ENCODE measurements at places on chromosomes 16 and 17.

DNA sequence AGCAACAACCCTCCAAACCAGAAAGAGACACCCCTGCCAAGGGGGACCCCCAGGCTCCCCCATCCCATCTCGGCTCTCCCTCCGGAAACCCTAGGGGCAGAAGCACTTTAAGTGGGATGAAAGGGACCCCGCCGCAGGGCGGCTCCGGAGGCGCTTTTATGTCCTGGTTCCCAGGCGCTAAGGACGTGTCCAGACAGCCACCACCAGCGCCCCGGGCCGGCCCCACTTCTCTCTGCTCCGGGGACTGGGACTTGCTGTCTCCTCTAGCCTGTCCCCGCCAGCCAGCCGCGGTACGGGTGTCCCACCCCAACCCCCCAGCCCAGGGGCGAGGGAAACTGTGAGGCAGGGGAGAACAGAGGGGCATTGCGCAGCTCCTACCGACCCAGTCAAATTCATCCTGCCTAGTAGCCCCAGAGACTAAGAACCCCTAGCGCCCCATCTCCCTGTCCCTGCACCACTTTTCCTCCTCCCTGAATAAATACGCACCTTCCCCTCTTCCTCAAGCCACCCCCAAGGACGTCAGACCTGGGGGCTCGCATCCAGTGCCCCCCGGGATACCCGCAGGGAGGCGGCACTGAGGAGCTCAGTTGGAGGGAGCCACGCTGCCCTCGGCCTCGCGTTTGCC is 4.1 kb downstream of the SP6 start:
- DNase-seq: no peak

DNA sequence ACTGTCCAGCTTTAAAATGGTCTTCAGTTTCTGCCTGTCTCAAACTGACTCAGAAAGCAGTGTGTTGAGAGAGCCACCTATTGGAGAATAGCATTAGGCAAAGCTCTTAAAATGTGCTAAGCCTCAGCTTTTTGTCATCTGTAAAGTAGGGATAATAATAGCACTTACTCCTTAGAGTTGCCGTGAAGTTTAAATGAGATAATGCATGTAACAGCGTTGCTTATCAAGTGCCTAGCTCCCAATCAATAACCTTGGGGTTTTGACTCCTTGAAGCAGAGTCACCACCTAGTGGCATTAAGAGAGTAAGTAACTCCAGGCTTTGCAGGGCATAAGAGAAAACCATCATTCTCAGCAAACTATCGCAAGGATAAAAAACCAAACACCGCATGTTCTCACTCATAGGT is 163.3 kb downstream of the HS3ST2 start:
- no peak for DNase-seq

DNA sequence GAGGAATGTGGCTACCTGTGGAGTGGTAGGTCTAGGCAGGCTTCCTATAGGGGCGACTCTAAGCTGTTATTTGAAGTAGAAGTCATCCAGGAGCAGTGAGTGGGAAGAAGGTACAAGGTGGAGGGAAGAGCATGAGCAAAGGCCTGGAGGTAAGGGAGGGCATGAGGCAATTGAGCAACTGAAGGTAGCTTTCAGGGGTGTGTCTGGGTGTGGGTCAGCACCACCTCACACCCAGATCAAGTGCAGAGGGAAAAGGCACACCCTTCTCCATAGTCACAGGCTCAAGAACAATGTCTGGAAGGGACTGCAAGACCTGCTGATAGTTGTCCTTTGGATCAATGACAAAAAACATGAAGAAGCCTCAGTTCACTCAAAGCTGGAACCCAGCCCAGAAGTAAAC is 46.5 kb upstream of the IRX6 start:
- DNase-seq: no peak

- no peak for DNase-seq
Measured at GRCh38 chr17:17683710-17684365, 2.6 kb downstream of the RAI1 start.

DNA sequence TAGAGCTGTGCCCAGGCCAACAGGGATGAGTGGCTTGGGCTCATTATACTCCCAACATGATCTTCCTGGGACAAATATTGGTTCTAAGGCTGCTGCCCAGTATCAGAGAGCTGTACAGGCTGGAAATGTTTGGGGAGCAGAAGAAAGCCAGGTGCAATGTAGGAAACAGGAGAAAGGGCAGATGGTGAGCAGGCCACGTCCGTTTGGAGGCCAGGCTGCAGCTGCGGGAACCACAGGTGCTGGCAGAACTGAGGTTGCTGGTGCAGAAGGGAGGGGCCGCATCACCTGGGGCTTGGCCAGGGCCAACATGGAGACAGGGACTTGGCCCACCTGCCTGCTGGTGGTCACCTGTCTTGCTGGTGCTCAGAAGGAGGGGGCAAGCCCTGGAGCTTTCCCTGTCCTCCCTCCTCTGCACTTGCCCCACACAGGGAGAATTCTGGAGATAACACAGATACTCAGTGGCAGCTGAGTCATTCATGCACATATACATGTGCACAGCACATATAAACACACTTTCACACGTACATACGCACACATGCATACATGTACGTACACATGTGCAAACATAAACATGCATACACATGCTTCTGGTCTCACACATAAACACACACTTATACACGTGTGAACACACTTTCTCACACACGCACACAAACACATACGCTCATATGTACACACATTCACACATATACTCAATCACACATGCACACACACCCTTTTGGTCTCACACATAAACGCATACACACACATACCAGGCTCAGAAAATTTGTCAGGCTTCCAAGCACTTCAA is 67.7 kb downstream of the WSCD1 start:
- no peak for DNase-seq

DNA sequence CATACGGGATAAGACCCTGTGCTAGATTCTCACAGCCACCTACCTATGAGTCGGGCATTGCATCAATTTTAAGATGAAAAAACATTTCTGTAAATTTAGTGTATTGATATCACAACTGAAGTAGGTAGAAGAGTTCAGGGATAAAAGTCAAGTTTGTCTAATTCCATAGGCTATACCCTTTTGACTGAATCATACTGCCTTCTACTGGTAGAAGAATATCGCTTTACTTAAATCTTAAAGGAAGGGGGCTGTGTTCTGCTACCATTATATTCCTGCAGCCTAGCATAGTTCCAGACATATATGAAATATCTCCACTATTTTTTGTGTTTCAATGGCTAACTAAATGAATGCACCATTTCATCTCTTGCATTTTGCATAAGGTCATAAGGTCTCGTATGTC is 1128.6 kb downstream of the CDH8 start:
- no peak for DNase-seq

DNA sequence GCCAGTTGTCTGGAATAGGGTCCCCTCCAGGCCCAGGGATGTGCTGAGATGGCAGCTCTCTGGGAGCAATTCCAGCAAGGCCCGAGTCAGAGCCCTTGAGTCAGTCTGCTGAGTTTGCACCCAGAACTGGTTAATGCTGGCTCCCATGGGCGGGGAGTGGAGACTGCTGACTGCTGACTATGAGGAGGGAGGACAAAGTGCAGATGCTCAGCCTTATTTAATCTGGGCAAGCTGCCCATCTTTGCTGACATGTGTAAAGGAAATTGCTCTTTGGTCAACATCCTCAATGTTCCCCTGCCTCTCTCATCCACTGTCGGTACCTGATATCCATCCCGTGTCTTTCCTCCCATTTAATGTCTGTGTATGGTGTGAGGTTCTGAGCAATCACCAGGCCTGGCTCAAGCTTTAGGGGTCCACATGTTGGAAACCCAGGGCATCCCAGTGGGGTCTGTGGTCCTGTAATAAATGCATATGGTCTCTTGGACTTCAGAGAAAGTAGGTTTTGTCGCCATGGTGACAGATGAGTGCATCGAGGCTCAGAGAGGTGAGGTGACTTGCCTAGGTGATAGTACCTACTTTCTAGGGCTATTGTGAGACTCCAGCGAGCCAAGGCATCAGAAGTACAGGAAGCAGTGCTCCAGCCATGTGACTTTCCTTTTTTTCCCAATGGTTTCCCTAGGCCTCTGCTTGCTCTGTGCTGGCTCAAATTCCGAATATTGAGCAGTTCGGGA is 20.0 kb upstream of the RNF135 start:
- no peak for DNase-seq

- no peak for DNase-seq
Measured at GRCh38 chr17:1038459-1039122, 41.7 kb downstream of the TIMM22 start.

DNA sequence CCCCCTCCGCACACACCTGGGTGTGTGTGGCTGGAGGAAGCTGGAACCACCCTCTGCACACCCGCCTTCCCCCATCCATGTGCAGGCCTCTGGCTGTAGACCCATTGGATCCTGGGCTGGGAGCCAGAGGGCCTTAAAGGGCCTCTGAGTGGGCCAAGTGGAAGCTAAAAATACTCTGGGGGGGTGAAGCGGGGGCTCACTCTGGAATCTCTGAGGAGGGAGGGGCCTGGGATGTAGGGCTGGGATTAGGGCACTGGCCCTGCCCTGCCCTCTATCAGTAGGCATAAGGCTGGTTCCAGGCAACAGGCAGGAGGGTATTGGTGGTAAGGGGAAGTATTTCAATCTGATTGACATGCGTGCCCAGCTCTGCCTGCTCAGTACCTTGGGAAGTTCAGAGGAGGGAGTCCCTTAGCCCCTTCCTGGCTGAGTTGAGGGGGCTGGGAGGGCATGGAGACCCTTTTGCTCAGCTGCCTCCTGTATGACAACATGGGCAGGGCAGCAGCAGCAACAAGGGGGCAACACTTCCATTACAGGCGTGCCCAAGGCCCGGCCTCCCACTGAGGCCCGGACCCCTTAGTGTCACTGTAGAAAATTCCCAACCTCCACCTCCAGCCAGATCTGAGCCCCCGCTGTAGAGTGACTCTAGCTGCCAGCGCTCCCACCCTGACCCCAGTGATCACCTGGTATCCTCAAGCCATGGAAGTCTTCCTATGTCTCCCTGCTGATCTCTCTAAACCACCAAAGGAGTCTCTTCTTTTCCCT is 5.2 kb downstream of the ITGA3 start:
- no peak for DNase-seq

- no peak for DNase-seq
Measured at GRCh38 chr16:50469744-50470321, 78.4 kb upstream of the NKD1 start.

DNA sequence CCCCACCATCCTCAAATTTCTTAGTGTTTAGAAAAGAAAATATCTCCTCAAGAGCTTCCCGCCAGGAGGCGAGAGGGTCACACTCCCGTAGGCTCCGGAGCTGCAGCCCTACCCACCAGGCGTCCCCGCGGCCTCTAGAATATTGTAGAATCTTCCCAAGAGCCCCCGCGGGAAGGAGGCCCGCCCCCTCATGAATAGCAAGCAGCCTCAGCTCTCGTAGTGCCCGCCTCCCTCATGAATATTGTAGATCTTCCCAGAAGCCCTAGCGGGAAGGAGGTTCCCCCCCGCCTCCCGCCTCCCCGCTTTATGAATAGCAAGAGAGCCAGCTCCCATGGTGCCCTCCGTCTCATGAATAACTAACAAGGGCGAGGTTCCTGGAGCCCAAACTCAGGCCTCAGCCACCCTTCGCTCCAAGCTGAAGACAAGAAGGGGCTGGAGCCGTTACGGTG is at the start of gene FBXO47:
Gene FBXO47 (minus strand): TSS at position 114 of the 449 bp plus-strand sequence. CDS start 4,378 bp downstream, outside the sequence.
- peak; percentile 85 for DNase-seq

GRCh38 chr16:50185005-50185505 is 31.9 kb downstream of the TENT4B start:
- DNase-seq: no peak

GRCh38 chr17:8859804-8860430 is 7.6 kb downstream of the PIK3R6 start:
- DNase-seq: no peak

- no peak for DNase-seq
Measured at GRCh38 chr16:73993878-73994277, 302.7 kb upstream of the PSMD7 start.

DNA sequence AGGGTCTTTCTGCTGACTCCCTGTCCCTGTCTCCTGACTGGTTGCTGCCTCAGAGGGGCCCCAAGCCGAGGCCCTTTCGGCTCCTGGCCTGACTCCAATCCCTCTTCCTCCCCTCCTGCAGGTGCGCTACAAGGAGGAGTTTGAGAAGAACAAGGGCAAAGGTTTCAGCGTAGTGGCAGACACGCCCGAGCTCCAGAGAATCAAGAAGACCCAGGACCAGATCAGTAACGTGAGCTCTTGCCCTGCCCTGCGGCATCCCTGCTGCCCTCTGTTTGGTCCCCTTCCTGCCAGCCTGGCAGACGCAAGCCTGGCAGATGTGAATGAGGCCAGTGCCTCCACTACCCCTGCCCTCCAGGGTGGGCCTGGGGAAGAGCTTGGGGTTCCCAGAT is 27.1 kb upstream of the LASP1NB start:
- DNase-seq: peak; percentile 32

GRCh38 chr16:75111961-75112733 is 4.4 kb downstream of the LDHD start:
- no peak for DNase-seq

GRCh38 chr17:30308406-30308805 is 16.7 kb upstream of the BLMH start:
- no peak for DNase-seq

DNA sequence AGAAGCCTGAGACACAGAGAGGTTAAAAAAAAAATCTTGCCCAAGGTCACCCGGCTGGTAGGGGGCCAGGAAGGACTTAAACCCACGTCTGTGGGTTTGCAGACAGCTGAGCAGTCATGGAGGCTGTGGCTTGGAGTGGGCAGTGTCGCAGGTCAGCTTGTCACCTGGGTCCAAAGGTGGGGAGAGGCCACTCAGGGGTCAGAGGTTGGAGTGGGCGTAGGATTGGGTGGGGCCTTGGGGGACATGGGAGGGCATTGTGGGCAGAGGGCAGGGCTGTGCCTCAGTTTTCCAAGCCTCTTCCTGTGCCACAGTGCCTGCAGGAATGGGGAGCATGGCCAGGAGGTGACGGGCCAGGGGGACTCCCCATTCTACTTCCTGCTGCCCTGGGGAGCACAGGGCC is 2.0 kb upstream of the NDRG4 start:
- no peak for DNase-seq

DNA sequence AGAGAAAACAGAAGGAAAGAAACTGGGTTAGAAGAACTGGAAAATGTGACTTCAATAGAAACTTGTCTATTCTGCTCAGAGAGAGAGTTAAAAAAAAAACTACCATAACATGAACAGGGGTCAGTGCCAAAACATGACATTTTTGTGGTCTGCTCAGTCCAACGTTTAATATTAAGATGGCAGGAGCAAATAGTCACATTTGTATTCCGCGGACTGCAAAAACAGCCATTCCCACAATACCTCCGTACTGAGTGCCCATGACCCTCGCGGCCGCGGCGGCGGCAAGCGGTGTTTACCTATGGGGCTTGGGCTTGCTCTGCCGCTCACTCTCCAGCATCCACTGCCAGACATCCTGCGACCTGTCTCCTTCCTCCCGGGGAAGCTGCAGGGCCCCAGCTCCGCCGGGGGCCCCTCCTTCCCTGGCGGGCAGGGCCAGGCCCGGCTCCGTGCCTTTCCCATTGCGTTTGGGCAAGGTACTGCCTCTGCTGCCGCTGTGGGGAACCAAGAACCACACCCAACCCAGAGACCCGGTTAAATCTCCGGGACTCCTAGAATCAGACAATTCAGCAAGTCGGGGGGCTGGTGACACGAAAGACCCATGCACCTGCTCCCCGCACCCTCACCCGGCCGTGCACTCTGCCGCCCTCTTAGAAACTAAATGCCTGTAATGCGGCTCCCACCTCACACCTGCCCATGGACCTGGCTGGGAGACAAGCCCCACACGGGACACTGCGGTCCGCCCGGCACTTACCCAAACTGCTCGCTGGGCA is 24.7 kb downstream of the AXIN2 start:
- no peak for DNase-seq
